ENCODE measurements at places on chromosomes 2 and 18.

GRCh38 chr2:219285894-219286425 lies 6.8 kb downstream of the DNAJB2 start:
- no peak for DNase-seq

DNA sequence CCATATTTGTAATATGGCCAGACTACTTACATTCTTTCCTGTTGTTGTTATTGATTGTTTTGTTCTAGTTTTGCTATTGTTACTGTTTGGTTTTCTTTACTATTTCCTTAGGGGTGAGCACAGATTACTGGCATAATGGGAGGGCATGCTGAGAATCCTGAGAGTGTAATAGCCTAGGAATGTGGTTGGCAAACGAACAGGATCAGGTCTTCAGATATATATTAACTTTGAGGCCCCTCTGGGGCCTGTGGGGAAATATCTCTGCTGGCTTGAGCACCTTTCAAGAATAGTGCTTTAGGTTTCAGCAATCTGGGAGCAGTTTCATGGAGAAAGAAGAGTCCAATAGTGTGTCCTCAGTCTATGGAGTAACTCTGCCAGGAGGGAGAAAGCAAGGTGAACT lies 144.4 kb downstream of the THSD7B start:
- no peak for DNase-seq

GRCh38 chr18:77632758-77633157 lies 383.1 kb downstream of the GALR1 start:
- no peak for DNase-seq

GRCh38 chr18:12748671-12749070 lies 45.8 kb downstream of the PSMG2 start:
- no peak for DNase-seq

DNA sequence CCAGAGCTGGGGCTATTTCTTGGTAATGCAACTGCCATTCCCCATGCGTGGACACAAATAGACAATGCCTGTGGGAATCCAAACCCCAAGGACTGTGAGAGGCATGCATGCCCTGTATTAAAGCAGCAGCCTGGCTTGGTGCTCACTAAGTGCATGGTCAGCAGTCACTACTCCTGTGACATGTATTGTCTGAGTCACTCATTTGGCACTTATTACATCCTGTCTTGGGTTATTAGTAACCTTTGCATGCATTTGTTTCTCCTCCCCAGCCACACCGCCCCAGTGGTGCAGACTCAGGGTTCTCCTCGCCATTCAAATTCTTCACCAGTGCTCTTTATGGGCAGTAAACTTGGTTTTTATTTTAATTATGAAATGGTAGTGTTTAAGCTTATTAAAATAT lies 30.2 kb downstream of the PRKCE start:
- no peak for DNase-seq

DNA sequence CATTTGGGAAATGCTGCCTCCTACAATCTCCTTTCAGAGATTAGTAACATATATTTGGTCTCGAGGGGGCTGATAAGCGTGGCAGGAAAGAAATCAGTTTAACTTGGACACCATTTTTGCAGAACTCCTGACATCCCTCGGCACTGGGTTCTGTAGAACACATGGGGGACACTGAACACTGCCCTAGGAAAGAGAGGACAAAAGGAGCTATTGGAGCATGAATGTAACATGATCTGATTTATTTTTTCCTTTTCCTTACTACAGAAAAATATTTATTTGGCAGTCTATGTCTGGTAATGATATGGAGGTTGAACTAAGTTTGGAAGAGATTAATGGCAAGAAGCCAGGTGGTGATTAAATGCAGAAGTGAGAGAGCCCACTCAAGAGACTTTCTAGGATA lies 153.8 kb downstream of the AFF3 start:
- DNase-seq: no peak

- DNase-seq: no peak
These were observed 14.5 kb downstream of the EPC2 start for GRCh38 chr2:148658807-148659722.

GRCh38 chr2:238069021-238069709 lies 8.4 kb downstream of the SCLY start:
- DNase-seq: no peak

DNA sequence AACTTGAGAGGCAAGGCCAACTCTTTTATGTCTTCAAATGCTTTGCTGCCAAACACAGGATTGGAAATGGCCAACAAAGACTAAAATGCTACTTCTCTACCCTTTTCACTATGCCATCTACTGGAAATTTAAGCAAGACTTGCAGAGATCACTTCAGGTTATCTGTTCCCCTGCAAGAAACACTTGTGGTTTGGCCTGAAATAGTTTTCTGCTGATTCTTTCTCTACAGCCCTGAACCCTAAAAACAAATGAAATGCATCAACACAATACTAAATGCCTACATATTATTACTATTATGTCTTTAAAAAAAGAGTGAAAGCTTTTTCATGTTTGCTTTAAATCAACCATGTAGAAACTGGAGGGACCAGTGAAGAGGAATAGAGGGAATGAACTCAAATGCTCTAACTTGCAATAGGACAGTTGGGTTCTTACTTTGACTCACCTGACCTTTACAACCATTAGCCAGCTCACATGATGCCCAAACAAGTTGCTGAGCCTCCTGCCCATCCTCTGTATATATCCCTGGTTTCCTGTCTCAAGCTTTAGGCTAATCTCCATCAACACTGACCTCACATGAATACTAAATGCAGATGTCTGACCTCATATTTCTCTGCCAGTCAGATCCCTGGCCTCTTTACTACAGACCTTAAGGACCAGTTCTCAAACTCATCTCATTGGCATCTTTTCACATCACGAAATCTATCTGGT lies 17.5 kb upstream of the ADAM17 start:
- no peak for DNase-seq

DNA sequence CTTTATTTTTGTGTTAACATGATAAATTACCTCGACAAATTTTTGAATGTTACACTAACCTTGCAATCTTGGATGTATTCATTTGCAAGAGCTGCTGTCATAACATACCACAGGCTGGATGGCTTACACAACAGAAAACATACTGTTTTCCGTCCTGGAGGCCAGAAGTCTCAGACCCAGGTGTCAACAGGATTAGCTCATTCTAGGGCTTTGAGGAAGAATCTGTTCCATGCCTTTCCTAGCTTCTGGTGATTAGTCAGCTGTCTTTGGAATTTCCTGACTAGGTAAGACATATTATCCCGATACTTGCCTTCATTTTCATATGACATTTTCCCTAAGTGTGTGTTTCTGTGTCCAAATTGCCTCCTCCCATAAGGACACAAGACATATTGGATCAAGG lies 188.6 kb upstream of the CDH19 start:
- DNase-seq: no peak

GRCh38 chr2:135703300-135703699 lies 38.4 kb upstream of the UBXN4 start:
- no peak for DNase-seq

GRCh38 chr18:58026395-58026794 lies 17.6 kb upstream of the NEDD4L start:
- no peak for DNase-seq

- no peak for DNase-seq
These were observed 1146.9 kb upstream of the NRXN1 start for GRCh38 chr2:52178845-52179244.

DNA sequence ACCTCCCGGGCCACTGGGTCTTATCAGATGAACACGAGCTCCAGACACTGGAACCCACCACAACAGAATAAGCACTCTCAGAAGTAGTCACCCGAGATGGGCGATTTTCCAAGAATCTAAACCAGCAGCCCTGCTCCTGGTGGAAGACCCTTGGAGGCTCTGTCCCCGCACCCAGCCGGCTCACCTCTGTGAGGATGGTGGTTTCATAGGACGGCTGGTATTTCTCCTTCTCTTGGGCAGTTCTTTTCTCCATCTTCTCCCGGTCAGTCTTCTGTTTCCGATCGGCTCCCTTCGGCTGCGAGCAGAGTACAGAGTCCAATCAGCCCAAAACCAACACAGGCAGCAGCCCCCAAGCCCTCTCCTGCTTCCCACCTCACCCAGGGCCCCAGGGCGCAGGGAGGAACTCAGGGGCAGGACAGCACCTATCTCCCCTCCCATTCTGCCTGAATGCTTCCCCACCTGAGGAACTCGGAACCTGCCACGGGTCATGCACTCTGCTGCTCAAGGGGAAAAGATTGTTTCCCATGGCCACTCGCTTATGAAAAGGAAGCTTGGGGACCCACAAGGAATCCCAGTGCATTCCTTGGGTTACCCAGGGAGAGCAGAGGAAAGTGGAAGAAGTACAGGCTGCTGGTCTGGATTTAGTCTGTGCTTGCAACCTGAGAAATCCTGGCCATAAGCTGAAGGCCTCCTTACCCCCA lies 42.7 kb downstream of the TFCP2L1 start:
- DNase-seq: no peak

Data from stimulated activated CD8-positive, alpha-beta memory T cell treated with anti-CD3 and anti-CD28 coated beads, Interleukin-7, amount 100 ng/mL, for 4 hours (primary cell).